ENCODE measurements at places on chromosomes 11 and 22. TPM values are rescaled to one million over a fixed set of nuclear protein-coding genes. Genes with fewer than 3 reads are reported as not detected.

MS4A6E gene
- not detected for total RNA-seq

SYT12 gene
- total RNA-seq, result 22.6 TPM

LARGE2 gene
- 2.7 TPM for total RNA-seq

KDM4E gene
- total RNA-seq, result not detected

PLAAT5 gene
- not detected for total RNA-seq
